Mesendoderm (in vitro differentiated cells): ENCODE measurements at places on chromosomes 2 and 18.

DNA sequence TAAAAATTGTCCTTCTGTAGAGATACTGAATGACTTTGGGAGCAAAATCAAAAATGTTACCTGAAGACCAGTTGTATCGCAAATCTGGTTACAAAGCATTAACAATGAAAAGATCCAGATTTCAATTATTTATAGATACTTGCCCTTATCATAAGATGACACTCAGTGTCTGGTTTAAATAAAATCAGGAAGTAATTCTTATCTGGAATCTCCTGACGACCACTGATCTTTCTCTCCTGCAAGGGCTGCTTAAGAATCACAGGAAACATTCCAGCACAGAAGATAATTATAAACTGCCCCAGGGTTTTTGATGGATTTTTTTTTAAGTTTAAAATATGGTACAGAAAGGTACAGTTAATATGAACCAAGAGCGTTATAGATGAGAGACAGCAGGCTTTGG, 205.7 kb downstream of the ALK start:
- no peak for DNase-seq
- H3K27me3 ChIP-seq, result no peaks in the 10 kb centered on the region
- no peaks in the 10 kb centered on the region for H3K4me1 ChIP-seq
- H3K4me3 ChIP-seq, result no peak overlapping the region
- H3K27ac ChIP-seq, result no peak overlapping the region
- H3K36me3 ChIP-seq, result no peaks in the 10 kb centered on the region

DNA sequence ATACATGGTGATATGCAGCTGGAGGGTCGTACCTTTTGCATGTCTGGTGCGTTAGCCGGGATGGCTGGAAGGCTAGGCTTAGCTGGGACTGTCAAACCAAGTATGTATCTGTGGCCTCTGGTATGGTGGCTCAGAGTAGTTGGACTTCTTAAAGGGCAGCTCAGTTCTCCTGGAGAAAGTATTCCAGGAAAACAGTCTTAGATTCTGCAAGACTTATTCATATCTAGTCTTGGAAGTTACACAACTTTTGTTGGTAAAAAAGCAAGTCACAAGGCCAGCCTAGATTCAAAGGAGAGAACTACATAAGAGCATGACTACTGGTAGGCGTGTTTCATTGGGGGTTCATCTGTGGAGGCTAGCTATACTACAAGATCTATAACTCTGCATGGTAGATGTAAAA, 45.5 kb downstream of the EML4 start:
- no peaks in the 10 kb centered on the region for H3K36me3 ChIP-seq
- no peak for DNase-seq
- H3K4me1 ChIP-seq, result peaks cover 3% of the 10 kb centered on the region

DNA sequence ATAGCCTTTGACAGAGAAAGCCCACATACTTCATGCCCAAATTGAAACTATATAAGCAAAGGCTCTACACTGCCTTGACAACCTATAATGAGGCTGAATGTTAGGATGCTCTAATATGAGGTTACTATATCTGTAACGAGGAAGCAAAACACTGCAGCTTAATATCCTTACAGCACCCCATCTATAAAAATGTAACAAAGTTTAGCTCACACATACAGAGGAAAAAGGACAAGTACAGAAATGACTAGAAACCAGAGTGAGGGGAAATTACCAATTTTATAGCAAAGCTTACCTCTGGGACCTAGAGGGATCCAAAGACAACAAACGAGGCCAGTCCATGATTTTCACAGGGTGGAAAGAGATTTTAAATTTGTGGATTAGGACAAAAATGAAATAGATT, 138.5 kb downstream of the COL4A4 start:
- no peaks in the 10 kb centered on the region for H3K36me3 ChIP-seq
- H3K27me3 ChIP-seq, result no peaks in the 10 kb centered on the region
- H3K27ac ChIP-seq, result no peak overlapping the region
- H3K4me3 ChIP-seq, result no peak overlapping the region
- DNase-seq, result no peak

- DNase-seq, result peak; percentile 52
- no peaks in the 10 kb centered on the region for H3K36me3 ChIP-seq
- H3K4me1 ChIP-seq, result no peaks in the 10 kb centered on the region
- H3K27ac ChIP-seq, result no peak overlapping the region
- no peak overlapping the region for H3K4me3 ChIP-seq
- no peaks in the 10 kb centered on the region for H3K27me3 ChIP-seq
These were observed 115.8 kb downstream of the SS18 start for GRCh38 chr18:25974630-25975077.

DNA sequence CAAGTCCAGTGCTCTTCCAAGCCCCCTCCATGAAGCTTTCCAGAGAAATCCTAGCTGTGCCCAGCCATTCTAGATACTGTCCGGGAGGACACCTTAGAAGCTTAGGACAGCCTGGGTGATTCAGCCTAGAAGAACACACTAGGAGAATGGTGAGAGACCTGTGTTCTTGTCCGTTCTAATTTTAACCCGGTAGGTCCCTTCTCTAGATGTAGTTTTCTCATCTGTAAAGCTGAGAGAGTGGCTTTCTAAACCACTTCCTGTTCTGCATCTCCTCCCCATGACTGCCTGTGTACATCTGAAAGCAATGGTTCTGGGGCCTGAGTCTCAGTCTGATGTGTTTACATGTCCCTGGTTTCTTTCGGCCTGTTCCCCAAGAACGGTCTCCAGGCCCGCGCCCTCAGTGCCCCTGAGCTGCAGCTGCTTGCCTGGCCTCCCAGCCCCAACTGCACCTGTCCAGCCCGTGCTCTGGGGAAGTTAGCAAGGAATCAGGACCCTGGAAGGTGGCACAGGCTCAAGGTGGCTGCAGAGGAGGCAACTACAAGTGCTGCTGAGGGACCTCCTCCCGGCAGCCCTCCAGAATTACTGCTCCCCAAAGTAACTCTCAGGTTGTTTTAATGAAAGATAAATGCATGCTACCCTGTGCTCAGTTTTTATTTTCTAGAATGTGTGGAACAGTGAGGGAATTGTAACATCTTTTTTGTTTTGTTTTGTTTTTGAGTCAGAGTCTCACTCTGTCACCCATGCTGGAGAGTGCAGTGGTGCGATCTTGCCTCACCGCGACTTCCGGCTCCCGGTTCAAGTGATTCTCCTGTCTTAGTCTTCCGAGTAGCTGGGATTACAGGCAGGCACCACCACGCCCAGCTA, 105.9 kb downstream of the LBH start:
- peaks cover 27% of the 10 kb centered on the region for H3K4me1 ChIP-seq
- H3K4me3 ChIP-seq, result no peak overlapping the region
- no peaks in the 10 kb centered on the region for H3K27me3 ChIP-seq

GRCh38 chr2:43179942-43180341, 46.5 kb downstream of the ZFP36L2 start:
- no peak overlapping the region for H3K4me3 ChIP-seq
- H3K36me3 ChIP-seq, result no peaks in the 10 kb centered on the region
- H3K27ac ChIP-seq, result peak overlapping the region; percentile 76
- H3K27me3 ChIP-seq, result no peaks in the 10 kb centered on the region
- DNase-seq, result peak; percentile 65
- H3K4me1 ChIP-seq, result peaks cover 8% of the 10 kb centered on the region

- H3K4me3 ChIP-seq, result no peak overlapping the region
- no peaks in the 10 kb centered on the region for H3K27me3 ChIP-seq
- no peaks in the 10 kb centered on the region for H3K36me3 ChIP-seq
- no peak overlapping the region for H3K27ac ChIP-seq
These were observed 97.4 kb downstream of the PLB1 start for GRCh38 chr2:28593160-28593755.

GRCh38 chr18:404061-404636, 96.4 kb downstream of the COLEC12 start:
- H3K27ac ChIP-seq, result no peak overlapping the region
- no peak for DNase-seq
- H3K4me3 ChIP-seq, result no peak overlapping the region
- no peaks in the 10 kb centered on the region for H3K4me1 ChIP-seq

GRCh38 chr18:13809043-13809430, 14.9 kb upstream of the MC5R start:
- no peaks in the 10 kb centered on the region for H3K36me3 ChIP-seq
- DNase-seq, result peak; percentile 24
- H3K27me3 ChIP-seq, result no peaks in the 10 kb centered on the region
- H3K4me1 ChIP-seq, result peaks cover 24% of the 10 kb centered on the region
- H3K27ac ChIP-seq, result no peak overlapping the region

- no peak for DNase-seq
- no peaks in the 10 kb centered on the region for H3K27me3 ChIP-seq
- no peaks in the 10 kb centered on the region for H3K36me3 ChIP-seq
- H3K27ac ChIP-seq, result no peak overlapping the region
These were observed 17.7 kb downstream of the PRKAG3 start for GRCh38 chr2:218813771-218814460.

DNA sequence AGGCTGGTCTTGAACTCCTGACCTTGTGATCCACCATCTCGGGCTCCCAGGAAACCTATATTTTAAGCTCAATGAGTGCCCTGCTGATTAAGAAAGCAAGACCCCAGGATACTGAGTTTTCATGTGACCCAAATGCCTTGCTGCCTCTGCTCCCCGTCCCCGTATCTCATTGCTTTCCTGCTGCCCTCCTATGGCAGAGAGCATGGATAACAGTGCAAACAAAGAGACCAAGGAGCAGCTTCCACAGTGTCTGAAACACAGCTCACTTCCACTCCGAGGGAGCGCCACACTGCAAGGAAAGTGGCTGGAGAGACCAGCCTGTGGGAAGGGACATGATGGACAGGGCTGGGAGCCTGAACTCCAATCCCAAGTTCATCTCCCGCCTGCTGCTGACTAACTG, 246.8 kb downstream of the TMEM182 start:
- peak; percentile 56 for DNase-seq
- no peak overlapping the region for H3K4me3 ChIP-seq
- no peaks in the 10 kb centered on the region for H3K36me3 ChIP-seq
- no peak overlapping the region for H3K27ac ChIP-seq

DNA sequence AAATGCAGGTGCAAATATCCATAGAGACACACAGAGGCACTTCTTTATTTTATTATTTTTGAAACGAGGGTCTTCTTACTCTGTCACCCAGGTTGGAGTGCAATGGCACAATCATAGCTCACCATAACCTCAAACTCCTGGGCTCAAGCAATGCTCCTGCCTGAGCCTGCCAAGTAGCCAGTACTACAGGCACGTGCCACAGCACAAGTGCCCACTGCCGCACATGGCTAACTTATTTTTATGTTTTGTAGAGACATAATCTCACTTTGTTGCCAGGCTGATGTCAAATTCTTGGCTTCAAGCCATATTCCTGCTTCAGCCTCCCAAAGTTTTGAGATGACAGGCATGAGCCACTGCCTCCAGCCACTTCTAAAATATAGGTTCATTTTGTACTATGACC, 537.6 kb downstream of the THSD7B start:
- DNase-seq, result no peak
- H3K27ac ChIP-seq, result no peak overlapping the region
- no peaks in the 10 kb centered on the region for H3K4me1 ChIP-seq
- H3K36me3 ChIP-seq, result no peaks in the 10 kb centered on the region
- no peak overlapping the region for H3K4me3 ChIP-seq
- H3K27me3 ChIP-seq, result no peaks in the 10 kb centered on the region

DNA sequence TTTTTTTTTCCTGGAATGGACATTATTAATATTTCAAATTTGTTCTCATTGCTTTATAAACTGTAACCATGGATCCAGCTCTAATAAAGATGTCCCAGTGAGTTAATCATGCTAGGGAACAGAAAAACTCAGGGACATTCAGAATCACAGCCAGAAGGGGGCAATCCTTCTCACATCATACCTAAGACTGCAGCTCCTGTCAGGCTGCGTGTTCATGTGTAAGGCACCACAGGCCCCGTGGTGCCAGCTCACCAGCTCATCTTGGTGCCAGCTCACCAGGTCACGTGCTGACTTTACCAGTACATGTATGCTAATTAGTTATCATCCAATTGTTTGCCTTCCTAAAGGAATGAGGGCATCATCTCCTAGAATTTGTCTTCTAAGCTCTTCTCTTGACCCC, 84.7 kb upstream of the NEDD4L start:
- H3K27me3 ChIP-seq, result no peaks in the 10 kb centered on the region
- H3K4me1 ChIP-seq, result no peaks in the 10 kb centered on the region
- DNase-seq, result peak; percentile 65
- no peak overlapping the region for H3K4me3 ChIP-seq

DNA sequence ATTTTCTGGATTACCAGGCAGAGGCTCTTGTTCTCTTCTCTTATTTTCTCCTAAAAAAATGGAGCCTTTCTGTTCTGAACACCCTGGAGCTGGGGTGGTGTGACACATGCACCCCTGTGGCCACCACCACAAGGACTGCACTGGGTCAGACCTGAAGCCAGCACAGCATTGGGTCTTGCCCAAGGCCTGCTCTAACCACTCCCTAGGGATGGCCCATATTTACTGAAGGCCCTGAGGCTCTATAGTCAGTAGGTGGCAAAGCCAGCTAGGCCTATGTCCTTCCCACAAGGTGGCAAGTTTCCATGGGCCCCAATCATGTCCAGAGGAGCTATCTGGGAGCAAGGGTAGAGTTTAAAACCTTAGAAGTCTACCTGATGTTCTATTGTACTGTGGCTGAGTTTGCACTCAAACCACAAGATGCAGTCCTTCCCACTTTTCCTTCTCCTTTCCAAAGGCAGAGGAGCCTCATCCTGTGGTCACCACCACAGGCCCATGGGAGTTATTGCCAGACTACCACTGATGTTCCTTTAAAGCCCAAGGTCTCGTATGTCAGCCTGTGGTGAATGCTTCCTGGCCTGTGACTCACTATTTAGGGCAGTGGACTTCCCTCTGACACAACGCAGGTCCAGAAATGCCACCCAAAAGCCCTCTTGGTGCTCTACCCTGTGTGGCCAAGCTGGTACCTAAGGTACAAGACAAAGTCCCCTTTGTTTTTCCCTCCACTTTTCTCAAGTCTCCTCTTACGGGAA, 15.0 kb upstream of the FMNL2 start:
- H3K4me1 ChIP-seq, result no peaks in the 10 kb centered on the region
- H3K27me3 ChIP-seq, result no peaks in the 10 kb centered on the region
- H3K36me3 ChIP-seq, result no peaks in the 10 kb centered on the region

DNA sequence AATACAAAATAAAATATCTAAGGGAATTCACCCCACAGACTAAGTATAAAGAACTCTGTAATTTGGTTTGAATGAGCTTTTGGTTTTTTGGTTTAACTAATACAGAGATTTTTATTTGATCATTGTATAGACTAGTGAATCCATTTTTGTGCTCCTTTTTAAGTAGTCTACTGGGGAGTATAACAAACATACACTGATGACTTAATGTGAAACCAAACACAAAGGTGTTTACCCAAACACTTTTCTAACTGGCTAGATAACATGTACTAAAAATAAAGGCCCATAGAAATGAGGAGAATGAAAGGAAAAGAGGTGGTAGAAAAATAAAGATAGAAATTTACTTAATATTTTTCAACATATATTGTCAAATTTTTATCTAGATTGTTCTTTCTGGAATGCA, 146.0 kb downstream of the NRXN1 start:
- H3K36me3 ChIP-seq, result no peaks in the 10 kb centered on the region
- no peak overlapping the region for H3K4me3 ChIP-seq
- no peak overlapping the region for H3K27ac ChIP-seq
- H3K27me3 ChIP-seq, result no peaks in the 10 kb centered on the region
- no peaks in the 10 kb centered on the region for H3K4me1 ChIP-seq

- DNase-seq, result no peak
- no peaks in the 10 kb centered on the region for H3K36me3 ChIP-seq
- no peak overlapping the region for H3K4me3 ChIP-seq
- H3K4me1 ChIP-seq, result no peaks in the 10 kb centered on the region
These were observed 288.8 kb upstream of the PIK3C3 start for GRCh38 chr18:41666231-41666630.
